ENCODE measurements at places on chromosomes 4 and X.

DNA sequence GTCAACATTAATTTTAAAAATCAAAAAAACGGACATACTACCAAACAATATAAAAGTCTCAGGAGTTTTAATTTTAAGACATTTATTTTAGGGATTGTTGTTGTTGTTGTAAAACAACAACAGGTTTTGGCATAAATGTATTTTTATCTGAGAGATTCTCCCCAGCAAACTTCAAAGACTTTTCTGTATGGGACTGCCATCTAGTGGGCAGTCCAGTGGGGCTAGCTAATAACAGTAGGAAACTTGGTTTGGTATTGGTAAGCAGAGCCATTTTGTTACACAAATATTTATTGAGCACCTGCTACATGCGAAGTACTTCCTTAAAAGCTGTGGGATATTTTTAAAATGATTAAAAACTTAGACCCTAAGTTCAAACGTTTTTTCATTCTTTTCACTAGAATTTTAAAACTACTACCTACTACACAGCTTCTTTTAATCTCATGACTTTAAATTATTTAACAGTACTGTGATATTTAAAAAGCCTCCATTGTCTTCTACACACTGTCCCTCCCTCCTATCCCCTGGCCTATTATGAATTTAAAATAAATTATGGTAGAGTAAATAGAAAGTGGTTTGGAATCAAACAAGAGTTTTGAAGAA is 1028.4 kb upstream of the INTU start:
- no peak overlapping the region for H3K27ac ChIP-seq
- DNase-seq = peak; percentile 20
- H3K4me1 ChIP-seq = peaks cover 10% of the 10 kb centered on the region
- H3K36me3 ChIP-seq = no peaks in the 10 kb centered on the region

GRCh38 chr4:180636696-180637404 is 1606.4 kb upstream of the TENM3 start:
- H3K36me3 ChIP-seq = no peaks in the 10 kb centered on the region
- H3K27ac ChIP-seq = no peak overlapping the region
- no peaks in the 10 kb centered on the region for H3K27me3 ChIP-seq
- no peak for DNase-seq
- no peak overlapping the region for H3K4me3 ChIP-seq

DNA sequence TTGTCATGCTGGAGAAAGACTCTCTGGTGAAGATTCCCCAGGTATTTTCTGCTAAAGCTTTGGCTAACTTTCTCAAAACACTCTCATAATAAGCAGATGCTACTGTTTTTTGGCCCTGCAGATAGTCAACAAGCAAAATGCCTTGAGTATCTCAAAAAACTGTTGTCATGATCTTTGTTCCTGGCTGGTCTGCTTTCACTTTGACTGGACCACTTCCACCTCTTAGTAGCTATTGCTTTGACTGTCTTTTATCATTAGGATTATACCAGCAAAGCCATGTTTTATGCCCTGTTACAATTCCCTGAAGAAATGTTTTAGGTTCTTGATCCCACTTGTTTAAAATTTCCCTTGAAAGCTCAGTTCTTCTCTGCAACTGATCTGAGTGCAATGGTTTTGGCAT is 231.5 kb downstream of the SLC7A11 start:
- peaks cover 6% of the 10 kb centered on the region for H3K4me1 ChIP-seq
- no peak for DNase-seq
- H3K27me3 ChIP-seq = no peaks in the 10 kb centered on the region
- no peak overlapping the region for H3K4me3 ChIP-seq
- no peaks in the 10 kb centered on the region for H3K36me3 ChIP-seq
- no peak overlapping the region for H3K27ac ChIP-seq

DNA sequence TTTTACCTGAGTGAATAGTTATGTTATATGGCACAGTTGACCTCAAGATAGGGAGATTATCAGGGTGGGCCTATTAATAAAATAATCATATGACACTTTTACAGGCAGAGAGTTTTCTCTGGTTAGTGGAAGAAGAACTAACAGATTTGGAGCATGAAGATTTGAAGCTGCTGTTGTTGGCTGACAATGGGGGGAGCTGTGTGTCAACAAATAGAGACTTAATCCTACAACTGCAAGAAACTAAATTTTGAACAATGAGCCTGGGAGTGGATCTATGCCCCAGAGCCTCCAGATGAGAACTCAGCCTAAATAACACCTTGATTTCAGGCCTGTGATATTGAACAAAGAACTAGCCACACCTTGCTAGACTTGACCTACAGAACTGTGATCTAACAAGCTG is 7.2 kb upstream of the CCSER1 start:
- no peaks in the 10 kb centered on the region for H3K27me3 ChIP-seq
- no peaks in the 10 kb centered on the region for H3K36me3 ChIP-seq
- no peak overlapping the region for H3K27ac ChIP-seq
- H3K4me1 ChIP-seq = peaks cover 20% of the 10 kb centered on the region

DNA sequence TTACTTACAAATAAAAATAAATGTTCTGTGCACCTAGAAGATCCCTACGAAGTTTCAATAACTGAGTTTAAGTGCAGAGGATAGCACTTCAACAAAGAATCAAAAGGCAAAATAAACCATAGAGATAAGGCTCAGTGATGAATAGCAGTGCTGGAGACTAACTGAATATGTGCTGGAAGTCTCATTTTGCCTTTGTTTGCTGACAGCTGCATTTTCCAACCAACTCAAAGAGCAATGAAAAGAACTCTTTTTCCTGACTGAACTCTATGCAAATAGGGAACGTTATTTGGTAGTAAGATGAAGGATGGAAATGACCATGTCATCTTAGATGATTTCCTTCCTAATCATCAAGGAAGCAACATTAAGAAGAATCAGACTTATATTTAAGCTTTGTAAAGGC is 32.7 kb upstream of the ADH7 start:
- H3K27ac ChIP-seq = no peak overlapping the region
- H3K4me3 ChIP-seq = no peak overlapping the region
- no peaks in the 10 kb centered on the region for H3K4me1 ChIP-seq
- DNase-seq = no peak
- no peaks in the 10 kb centered on the region for H3K27me3 ChIP-seq

DNA sequence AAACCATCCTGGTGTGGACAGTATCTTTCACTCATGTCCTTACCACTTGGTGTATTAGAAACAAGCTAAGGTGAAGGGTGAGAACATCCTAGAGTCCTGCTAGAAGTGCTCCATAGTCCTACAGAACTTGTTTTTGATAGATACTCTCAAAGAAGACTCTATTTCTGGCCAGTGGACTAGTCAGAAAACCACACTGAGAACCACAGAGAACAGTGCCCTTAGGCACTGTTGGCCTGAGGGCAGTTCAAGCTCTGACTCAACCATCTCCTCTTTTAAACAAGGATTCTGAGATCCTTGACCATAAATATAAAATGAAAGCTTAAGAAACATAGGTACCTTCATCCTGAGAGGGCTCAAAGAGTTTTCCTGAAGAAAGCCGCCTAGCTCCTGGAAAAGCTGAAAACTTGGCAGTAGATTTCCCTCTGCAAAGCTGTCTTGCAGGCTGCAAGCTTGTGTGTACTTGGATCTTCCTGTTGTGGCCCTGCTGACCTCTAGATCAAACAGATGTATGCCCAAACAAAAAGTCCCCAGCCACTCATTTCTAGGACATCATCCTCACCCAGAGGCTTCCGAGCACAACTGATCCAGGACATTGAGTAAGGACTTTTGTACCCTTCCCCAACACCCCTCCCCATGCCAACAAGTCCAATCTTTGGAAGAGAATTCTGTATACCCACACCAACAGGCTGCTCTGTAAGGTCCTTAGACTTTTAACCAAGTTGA is 111.6 kb upstream of the CXCL13 start:
- H3K27ac ChIP-seq = no peak overlapping the region
- H3K4me3 ChIP-seq = no peak overlapping the region
- peaks cover 19% of the 10 kb centered on the region for H3K27me3 ChIP-seq
- peaks cover 3% of the 10 kb centered on the region for H3K36me3 ChIP-seq
- H3K4me1 ChIP-seq = no peaks in the 10 kb centered on the region

GRCh38 chr4:6018331-6018730 is at the start of gene C4orf50:
Gene C4orf50 (minus strand): TSS chr4:6018431.
- peak within 1 kb of the TSS; percentile 1 for H3K4me3 ChIP-seq
- no peaks in the 10 kb centered on the region for H3K36me3 ChIP-seq
- no peaks in the 10 kb centered on the region for H3K27me3 ChIP-seq
- H3K27ac ChIP-seq = no peak within 1 kb of the TSS
- H3K4me1 ChIP-seq = peaks cover 14% of the 10 kb centered on the region

DNA sequence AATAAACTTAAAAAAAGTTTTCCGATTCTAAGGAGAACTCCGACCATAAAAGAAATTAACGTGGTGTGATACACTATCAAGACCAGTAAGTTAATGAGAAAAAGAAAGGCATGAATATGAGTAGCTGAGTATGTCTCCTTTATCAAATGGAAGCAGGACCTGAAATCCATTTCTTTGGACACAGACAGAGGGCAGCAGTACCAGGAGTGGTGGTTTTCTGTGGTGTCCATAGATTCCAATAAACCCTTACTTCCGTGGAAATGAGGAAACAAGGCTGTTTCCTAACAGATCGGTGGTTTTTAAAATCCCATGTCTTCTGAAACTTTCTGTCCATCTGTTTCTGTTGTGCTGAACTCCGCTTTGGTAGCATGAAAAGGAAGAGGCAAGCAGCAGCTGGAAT is 128.5 kb upstream of the TSPAN5 start:
- no peak overlapping the region for H3K4me3 ChIP-seq
- H3K36me3 ChIP-seq = no peaks in the 10 kb centered on the region
- DNase-seq = no peak
- H3K4me1 ChIP-seq = no peaks in the 10 kb centered on the region
- no peak overlapping the region for H3K27ac ChIP-seq

GRCh38 chr4:154314248-154314647 is 177.4 kb downstream of the DCHS2 start:
- no peak overlapping the region for H3K27ac ChIP-seq
- DNase-seq = no peak
- H3K4me1 ChIP-seq = peaks cover 13% of the 10 kb centered on the region
- H3K36me3 ChIP-seq = no peaks in the 10 kb centered on the region
- no peak overlapping the region for H3K4me3 ChIP-seq

All from WTC11 (cell line).